ENCODE measurements at places on chromosomes 4 and X.

- DNase-seq: no peak
These were observed 329.5 kb upstream of the ZFP42 start for GRCh38 chr4:187666034-187666433.

GRCh38 chrX:150696866-150697265 is 3.7 kb downstream of the MTMR1 start:
- DNase-seq: no peak

GRCh38 chr4:71857713-71858451 is 74.0 kb upstream of the GC start:
- no peak for DNase-seq

DNA sequence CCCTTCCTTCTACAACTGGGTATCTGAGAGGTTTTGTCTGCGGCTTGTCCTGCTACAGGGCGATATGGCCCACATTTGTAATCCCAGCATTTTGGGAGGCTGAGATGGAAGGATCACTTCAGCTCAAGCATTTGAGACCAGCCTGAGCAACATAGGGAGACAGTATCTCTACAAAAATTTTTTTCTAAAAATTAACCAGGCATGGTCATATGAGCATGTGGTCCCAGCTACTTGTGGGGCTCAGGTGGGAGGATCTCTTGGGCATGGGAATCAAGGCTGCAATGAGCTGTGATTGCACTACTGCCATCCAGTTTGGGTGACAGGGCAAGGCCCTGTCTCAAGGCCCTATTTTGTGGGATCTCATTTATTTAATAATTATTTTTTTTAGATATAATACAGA is 420.6 kb upstream of the PABPC4L start:
- DNase-seq: no peak
